ENCODE measurements at places on chromosomes 1 and 21.

DNA sequence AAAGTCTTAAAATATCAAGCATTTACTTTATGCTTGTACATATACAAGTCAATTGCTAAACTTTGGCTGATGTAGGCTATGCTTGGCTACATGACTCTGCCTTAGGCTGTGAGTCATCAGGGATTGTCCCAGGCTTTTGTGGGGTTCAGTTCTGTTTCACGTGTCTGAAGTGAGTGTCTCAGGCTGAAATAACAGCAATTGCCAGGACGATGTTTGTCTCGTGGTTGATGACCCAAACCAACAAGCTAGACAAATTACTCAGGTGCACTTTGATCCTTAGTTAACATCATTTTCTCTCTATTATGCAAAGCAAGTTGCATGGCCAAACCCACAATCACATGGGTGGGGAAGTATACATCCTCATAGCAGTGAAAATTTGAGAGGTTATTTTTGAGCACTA lies 410.1 kb downstream of the BRINP3 start:
- DNase-seq: peak; percentile 63

DNA sequence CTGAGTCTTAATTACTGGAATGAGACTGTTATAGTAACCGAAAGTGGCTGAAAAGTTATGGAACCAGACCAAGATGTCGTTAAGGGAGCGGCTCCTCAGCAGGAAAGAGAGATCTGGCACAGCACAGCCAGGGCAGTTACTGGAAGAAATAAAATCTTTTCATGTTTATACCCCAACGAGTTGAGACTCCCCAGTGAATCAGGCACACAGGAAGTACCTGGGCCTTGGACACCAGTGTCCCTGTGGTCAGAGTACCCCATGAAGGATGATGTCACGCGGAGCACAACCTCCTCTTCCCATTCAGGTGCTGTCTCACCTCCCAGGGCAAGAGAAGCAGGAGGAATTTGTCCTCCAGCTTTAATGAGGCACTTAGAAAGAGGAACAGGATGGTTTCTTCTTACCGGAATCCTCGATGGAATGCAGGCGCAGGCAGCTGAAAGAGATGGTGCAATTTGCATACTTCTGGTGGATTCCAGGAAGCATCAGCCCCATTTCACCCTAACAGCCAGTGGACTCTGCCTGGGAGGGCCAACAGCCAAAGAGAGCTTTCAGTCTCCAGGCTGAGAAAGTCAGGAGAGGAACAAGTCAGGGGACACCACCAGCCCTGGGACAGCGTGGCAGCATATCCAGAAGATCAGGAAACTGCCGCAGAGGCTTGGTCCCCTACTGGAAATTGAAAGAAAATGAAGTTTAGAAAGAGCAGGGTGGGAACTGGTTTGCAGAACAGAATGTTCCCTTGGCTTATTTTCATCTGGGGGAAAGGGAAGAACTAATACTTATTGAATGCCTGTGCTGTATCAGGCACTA lies 35.9 kb upstream of the CTTNBP2NL start:
- peak; percentile 70 for DNase-seq

DNA sequence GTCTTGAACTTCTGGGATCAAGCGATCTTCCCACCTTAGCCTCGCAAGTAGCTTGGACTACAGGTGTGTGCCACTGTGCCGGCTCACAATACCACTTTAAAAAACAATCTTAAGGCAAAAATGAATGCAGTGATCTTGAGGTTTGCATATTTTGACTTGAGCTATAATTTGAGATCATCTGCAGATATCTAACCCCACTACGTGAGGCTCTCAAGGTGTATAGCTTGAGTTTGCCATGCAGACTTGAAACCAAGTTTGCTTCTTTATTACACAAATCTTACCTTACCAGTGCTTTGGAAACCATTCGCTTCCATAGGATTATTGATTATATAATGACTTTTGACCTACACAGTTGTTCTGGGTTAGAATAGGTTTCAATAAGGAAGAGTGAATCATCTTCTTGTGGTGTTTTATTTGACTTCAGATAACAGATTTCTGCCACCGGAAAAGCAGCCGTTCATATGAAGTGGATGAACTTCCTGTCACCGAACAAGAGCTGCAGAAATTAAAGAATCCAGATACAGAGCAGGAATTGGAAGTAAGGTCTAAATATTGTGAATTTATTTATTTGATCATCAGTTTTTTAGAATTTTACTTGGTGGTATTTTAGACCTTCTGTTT lies 155.1 kb downstream of the VPS13D start:
- no peak for DNase-seq

DNA sequence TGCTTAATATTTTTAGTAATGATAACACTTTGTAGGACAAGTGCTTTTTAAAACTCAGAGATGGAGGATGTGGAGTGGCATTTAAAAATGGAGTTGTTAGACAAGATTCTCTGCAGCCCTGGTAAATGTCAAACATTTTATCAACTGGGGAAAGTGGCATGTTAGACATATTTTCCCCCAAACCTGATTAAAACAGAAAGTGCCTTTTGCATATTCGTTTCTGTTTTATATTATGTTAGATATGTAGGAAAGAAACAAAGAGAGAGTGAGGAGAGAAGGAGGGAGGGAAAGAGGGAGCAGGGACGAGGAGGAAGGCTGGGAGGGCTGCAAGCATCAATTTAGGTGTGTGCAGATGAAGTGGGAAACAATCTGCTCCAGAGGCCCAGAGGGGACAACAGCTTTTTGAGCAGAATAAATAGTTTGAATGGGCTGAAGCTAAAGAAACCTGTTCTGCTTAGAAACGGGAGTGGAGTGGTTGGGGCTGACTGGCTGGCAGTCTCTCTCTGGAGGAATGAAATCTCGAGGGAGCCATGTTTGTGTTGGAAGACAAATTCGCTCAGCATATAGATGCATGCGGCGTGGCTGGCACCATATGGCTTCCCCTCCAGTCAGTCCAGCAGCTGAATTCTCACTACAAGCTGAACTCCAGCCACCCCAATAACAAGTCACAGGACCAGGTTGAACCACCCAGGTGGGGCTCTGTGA lies 502.2 kb downstream of the AJAP1 start:
- no peak for DNase-seq

DNA sequence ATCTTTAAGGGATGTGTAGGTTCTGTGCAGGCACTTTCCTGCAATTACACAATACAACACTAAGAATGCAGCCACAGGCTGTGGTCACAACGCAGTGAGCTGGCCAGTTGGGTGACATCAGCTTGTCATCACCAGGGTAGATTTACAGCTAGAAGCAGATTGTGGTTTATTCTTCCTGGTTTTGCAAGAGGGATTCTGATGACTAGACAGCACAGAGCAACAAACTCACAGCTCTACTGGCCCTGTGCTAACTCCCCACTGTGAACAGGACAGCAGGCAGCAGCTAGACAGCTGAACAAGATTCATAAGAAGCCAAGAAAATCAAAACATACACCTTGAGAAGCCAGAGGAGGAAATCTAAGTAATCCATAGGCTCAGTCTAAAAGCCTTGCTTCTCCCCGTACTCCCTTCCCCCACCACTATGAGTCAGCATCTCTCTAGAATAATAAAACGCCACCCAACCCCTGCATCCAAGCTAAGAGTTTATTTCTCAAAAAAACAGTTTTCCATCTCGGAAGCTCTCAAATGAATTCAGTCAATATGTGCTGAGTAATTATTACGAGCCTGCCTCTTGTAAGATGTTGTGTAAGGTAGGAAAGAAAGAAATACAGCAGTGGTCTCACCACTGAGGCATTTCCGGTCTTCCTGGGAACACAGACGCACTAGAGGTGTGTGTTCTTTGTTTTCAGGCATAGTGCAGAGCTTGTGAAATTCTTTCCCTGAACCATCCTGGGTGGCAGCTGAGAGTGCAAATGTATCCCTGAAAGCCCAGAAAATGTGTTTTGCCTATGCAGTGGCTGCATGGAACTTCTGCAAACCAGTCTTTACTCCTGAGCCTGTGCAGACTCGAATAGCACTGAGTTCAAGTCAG lies 162.8 kb downstream of the NTPCR start:
- DNase-seq: peak; percentile 87

- DNase-seq: no peak
These were observed 962 bp upstream of the MAN1C1 start for GRCh38 chr1:25615563-25616094.

DNA sequence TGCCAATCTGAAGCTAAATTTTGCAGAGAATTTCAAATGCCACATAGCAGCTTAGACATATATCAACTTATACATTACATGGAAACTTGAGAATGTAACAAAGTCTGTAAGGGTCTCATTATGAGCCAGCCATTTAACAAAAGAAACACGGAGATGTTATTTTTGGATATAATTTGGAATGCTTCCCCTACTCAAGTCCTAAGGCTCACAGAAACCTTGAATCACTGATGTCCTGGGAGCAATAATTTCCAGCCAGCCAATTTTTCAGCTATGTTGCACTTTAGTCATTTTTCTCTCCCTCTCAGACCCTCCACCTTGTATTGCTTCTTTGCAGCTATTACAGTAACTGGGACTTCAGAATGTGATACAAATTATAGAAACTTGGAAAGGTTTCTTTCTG lies 56.9 kb downstream of the EIF2B3 start:
- no peak for DNase-seq

- no peak for DNase-seq
These were observed 23.9 kb downstream of the RNF2 start for GRCh38 chr1:185069202-185069772.

DNA sequence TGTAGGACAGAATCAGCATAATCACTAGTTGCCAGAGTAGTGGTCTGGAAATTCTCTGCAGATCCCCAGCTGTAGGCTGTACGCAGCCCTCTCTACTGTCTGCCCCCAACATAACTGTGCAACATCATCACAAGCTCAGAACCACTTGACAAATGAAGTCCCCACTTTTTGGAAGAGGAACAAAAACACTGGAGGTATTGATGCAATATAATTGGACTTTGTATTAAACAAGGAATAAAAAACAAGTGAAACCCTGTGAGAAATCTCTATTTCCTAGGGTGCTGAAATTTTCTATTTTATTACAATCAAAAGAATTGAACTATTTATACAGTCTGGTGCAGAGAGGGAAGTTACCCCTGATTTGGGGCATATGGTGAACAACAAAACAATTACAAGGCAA lies 15.2 kb downstream of the PHTF1 start:
- DNase-seq: no peak

GRCh38 chr1:208951908-208952307 lies 631.6 kb upstream of the CAMK1G start:
- DNase-seq: peak; percentile 24

GRCh38 chr1:9086796-9087195 lies 17.4 kb upstream of the SLC2A5 start:
- no peak for DNase-seq

GRCh38 chr1:212749821-212750535 lies 41.6 kb downstream of the NSL1 start:
- DNase-seq: peak; percentile 73

GRCh38 chr1:26020941-26021646 lies 481 bp upstream of the EXTL1 start:
- DNase-seq: no peak

- DNase-seq: no peak
These were observed 2.0 kb downstream of the GRHL3 start for GRCh38 chr1:24321126-24321525.

Data from hepatocyte (in vitro differentiated cells).